Amniotic epithelial cell (primary cell): ENCODE measurements at places on chromosomes 11 and 22.

GRCh38 chr11:116731097-116731761 is 41.6 kb downstream of the BUD13 start:
- DNase-seq, result peak; percentile 11

DNA sequence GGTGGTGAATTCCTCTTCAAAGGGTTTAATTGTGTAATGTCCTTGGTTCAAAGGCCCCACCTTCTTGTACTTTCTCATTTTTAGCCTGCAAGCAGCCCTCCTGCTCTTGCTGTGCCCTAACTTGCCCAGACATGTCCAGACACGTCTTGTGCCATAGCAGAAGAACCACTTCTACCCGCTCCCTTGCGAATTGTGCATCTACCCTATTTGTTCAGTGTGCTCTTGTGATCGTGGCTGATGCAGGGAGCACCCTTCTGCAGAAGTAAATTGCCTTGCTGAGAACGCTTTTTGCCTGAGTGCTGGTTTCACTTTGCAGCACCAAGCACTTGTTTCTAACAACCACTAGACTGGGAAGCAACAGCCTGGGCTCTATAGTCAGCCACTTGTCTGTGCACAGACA is 249.4 kb downstream of the SBF2 start:
- peak; percentile 33 for DNase-seq

DNA sequence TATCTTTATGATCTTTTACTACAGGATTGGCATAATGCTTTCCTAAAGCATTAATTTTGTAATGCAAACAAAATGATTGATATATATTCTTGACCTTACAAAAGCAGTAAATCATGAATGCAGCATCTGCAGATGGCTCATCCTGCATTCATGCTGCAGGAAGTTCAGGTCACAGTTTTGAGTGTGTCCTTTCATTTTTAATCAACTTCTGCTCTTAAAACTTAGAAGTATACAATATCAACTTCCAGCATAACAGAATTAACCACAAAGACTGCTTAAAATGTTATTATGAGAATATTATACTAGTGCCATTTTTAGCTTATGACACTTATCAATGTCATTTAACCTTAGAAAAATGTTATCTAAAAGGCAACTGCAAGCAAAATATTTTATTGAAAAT is 54.0 kb downstream of the SLC36A4 start:
- no peak for DNase-seq

- DNase-seq, result no peak
Measured at GRCh38 chr11:78221396-78222315, 32.9 kb downstream of the USP35 start.

DNA sequence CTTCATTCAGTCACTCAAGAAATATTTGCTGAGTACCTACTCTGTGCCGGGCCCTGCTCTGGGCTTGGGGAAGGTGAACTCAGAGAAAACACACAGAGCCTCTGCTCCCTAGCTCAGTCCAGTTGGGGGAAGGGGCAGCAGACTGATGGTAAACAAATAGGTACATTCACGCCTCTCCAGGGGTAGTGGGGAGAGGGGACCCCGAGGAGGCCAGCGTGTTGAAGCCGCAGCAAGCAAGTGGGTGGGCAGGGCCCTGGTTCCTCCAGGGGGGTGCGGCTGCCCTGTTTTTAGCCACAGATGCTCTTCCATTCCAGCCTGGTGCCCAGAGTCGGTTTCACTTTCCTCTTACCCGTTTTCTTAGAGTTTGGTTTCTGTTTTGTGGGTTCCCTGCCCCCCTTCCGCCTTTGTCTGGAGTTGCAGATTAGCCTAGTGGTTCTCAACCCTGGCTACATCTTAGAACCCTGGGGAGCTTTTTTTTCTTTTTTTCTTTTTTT is 8.7 kb downstream of the DRAP1 start:
- no peak for DNase-seq

- no peak for DNase-seq
Measured at GRCh38 chr11:37353192-37353591, 755.2 kb upstream of the RAG2 start.

DNA sequence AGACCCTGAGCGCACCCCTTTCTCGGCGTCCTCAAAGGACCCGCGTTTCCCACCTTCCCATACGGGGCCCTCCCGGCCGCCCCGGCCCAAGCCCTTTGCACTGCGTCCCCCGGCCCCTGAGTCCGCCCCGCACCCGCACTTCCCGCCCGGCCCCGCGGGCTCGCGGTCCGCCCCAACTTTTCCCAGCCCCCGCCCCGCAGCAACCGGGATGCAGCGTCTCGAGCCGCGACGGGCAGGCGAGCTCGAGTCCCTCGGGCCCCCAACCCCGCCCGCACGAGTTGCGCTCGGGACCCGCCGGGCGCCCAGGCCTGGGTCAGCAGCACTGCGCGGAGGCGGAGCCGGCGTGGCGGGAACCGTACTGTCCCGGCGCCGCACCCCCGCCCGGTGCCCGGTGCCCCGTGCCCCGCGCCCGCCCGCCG is 371 bp downstream of the SMCO4 start:
- DNase-seq, result no peak

- DNase-seq, result peak; percentile 25
Measured at GRCh38 chr22:28938286-28938833, 55.0 kb downstream of the ZNRF3 start.
